Activated T-cell treated with anti-CD3 and anti-CD28 coated beads, Interleukin-2, amount 50 U/mL, for 24 hours (primary cell): ENCODE measurements at places on chromosomes 13 and 19.

GRCh38 chr19:4415352-4415751 lies 12.9 kb downstream of the CHAF1A start:
- DNase-seq = no peak

DNA sequence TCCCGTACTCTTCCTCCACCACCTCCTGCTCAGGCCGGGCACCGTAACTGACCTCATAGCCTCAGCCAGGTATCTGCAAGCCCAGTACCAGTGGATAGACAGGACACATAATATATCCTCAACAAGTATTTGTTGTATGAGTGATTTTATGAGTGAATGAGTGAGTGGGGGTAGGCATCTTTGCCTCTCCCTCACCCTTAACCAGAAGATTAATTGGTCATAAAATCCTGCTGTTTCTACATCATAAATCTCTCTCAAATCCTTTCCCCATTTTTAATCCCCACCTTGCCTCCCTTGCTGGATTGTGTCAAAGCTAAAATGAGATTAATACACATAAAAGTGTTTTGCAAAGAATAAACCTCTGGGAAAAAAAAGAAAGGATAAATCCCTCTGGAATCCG lies 44.4 kb upstream of the HMGB1 start:
- no peak for DNase-seq

DNA sequence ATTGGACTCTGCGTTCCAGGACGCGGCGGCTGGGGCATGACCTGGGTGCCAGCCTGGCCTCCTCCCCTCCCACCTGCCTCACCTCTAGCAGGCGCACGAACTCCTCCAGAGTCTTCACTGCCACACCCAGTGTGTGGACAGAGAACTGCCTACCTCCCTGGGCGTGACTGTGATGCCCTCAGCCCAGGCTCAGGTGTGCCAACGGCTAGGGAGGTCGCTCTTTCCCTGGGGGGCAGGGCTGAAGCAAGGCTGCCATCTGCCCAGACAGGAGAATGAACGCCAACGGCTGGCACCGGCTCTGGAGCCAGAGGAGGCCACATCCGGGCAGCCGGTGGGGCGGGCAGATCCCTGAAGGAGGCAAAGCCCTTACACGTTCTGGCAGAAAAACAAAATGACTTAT lies 11.3 kb downstream of the NANOS3 start:
- DNase-seq = no peak

DNA sequence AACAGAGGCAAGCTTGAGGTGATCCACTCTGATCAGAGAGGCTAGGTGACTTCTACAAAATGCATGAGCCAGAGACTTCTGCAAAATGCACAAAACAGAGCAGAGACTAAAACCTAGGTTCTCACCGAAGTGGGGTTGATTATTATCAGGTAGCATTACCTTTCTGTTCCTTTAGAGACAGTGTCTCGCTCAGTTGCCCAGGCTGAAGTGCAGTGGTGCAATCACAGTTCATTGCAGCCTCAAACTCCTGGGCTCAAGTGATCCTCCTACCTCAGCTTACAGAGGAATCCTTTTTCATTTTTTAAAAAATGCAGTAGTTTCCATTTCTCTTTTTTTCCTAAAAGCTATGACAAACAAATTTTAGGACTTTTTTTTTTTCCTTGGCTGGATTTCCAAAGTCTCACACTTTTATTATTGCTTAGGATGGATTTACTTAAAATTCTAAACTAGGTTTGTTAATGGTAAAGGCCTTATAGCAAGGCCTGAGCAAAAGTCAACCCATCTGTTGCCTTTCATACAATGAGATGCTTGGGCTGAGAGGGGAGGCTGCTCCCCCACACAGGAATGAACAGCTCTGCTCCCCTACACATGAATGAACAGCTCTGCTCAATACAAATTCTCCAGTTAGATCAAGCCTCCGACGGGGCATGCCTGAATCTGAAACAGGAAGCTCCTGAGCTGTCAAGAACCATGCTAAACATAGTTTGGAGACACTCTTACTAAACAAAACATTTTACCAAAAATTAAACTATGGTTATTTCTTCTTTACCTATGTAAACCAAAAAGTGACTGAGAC lies 18.8 kb upstream of the TNFRSF19 start:
- DNase-seq = no peak

- DNase-seq = no peak
Observed at GRCh38 chr13:74978591-74978990, 503.4 kb downstream of the TBC1D4 start.

- DNase-seq = no peak
Observed at GRCh38 chr13:34458756-34459715, 483.0 kb upstream of the NBEA start.
